ENCODE measurements at places on chromosomes 5 and 9. TPM values are rescaled to one million over a fixed set of nuclear protein-coding genes. Genes with fewer than 3 reads are reported as not detected.

The BAAT gene
- under 0.01 TPM for total RNA-seq

The PPP3R2 gene
- under 0.01 TPM for total RNA-seq

The GLRA1 gene
- total RNA-seq: not detected

The CDC25C gene
- total RNA-seq: 0.98 TPM

The RALGPS1 gene
- total RNA-seq: 81.4 TPM

The NPR3 gene
- total RNA-seq: 15.2 TPM

The TMC1 gene
- total RNA-seq: 0.25 TPM

The SLC4A9 gene
- total RNA-seq: under 0.01 TPM

The CSF2 gene
- not detected for total RNA-seq

The ESM1 gene
- total RNA-seq: 0.49 TPM

The AKNA gene
- 4.7 TPM for total RNA-seq

The REEP2 gene
- total RNA-seq: 73.5 TPM

The STPG3 gene
- total RNA-seq: not detected

The PCDHGA2 gene
- 8.9 TPM for total RNA-seq

The MYOZ3 gene
- total RNA-seq: 3.9 TPM

The RMRP gene
- total RNA-seq: 65,531 TPM

The WWC1 gene
- 60.5 TPM for total RNA-seq

The SH2D3C gene
- total RNA-seq: 5.4 TPM

The NR6A1 gene
- total RNA-seq: 1.2 TPM

The PDGFRB gene
- total RNA-seq: 19.4 TPM

The SPAG8 gene
- 2.0 TPM for total RNA-seq

The IRX2 gene
- under 0.01 TPM for total RNA-seq

The TUSC1 gene
- 10.1 TPM for total RNA-seq

The ELAVL2 gene
- total RNA-seq: 196 TPM

The OTP gene
- not detected for total RNA-seq

The TMCO6 gene
- 9.3 TPM for total RNA-seq

The PLEKHG4B gene
- 4.7 TPM for total RNA-seq

The GNG10 gene
- total RNA-seq: 28.3 TPM

The MAP1B gene
- 786 TPM for total RNA-seq

The SLCO4C1 gene
- total RNA-seq: 0.49 TPM

The SPATA31D4 gene
- not detected for total RNA-seq

The SPINK6 gene
- not detected for total RNA-seq

The ODF2 gene
- 13.3 TPM for total RNA-seq

The DMRT3 gene
- total RNA-seq: not detected

The FGD3 gene
- total RNA-seq: 18.7 TPM

The PSAT1 gene
- total RNA-seq: 41.6 TPM

The CNTNAP3B gene
- 17.7 TPM for total RNA-seq

The PTGER4 gene
- total RNA-seq: 0.98 TPM

The BARHL1 gene
- not detected for total RNA-seq

The CDKN2A gene
- 1.5 TPM for total RNA-seq

The FLT4 gene
- 2.0 TPM for total RNA-seq

The TAF11L11 gene
- not detected for total RNA-seq

The CAST gene
- total RNA-seq: 10.1 TPM

The BHMT gene
- 0.25 TPM for total RNA-seq

The LYRM7 gene
- 20.2 TPM for total RNA-seq
